ENCODE measurements at places on chromosomes 5 and 9. TPM values are rescaled to one million over a fixed set of nuclear protein-coding genes. Genes with fewer than 3 reads are reported as not detected.

DNA sequence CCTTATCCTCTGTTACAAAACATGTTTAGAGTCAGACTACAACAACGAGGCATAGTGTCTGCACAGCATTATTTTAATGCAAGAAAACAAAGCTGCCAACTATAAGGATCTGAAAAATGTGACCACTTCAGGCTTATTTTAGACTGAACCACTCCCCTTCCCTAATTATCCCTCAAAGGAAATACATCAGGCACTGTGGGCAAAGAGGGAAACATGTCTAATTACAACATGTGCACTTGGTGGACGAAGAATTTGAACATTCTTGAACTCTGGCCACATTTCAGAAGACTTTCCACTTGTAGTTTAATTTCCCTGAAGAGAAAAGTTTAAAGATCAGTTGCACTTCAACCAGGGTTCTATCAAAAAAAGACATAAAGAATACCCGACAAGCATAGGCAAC is 3.8 kb downstream of the MTMR12 start:
- no peak for DNase-seq

DNA sequence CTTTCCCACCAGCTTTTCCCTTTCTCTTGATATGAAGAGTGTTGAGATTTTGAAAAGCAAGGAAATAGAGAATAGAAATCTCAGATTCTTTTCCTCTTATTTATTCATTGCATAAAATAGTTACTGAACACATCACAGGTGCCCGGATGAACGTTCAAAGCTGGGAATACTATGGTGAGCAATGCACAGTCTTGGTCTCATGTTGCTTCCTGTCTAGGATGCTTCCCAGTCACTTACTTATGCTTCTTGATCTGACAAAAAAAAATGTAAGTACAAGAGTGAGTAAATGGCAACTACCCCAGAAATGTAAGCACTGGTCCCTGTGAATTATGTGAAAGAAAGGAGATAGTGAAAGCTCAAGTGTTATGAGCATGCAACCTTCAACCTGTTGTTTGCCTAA is 153.5 kb upstream of the S1PR3 start:
- no peak for DNase-seq

DNA sequence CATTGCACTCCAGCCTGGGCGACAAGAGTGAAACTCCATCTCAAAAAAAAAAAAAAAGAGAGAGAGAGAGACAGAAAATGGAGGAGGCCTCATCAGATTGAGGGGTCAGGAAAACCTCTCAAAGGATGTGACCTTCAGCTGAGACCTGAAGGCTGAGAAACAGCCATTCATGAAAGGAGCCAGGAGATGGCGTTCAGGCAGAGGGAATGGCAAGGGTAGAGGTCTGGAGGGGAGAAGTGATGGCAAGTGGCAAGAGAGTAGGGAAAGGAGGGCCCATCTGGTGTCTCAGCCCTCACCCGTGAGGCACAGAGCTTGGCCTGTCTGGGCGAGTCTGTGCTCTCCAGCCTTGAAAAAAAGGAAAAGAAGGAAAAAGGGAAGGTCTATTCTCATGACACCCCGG is 17.0 kb downstream of the CAMK2A start:
- DNase-seq = no peak

DNA sequence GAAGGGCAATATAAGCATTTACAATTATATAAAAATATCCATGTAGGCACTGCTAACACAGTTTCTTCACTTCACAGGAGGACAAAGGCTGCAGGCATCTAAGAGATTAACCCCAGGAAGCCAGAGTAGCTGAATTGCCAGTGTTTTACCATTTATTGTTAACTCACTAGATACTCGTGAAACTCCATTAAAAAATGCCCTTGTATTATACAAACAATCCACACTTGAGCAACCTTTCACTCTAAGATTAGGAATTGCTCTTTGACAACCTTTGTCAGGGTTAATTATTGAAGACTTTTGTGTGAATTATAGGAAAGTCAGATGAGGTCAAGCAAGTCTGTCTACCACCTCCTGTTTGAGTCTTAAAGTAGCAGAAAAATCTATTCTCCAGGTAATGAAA is 317.8 kb downstream of the ADGRV1 start:
- no peak for DNase-seq

Gene FLT4
- 6.1 TPM for total RNA-seq

Gene CDC20B
- not detected for total RNA-seq

Gene HMGCR
- total RNA-seq = 10.2 TPM

Gene HSPB3
- 418 TPM for total RNA-seq

Gene FAM221B
- not detected for total RNA-seq
